ENCODE measurements at places on chromosomes 2 and 18. TPM values are rescaled to one million over a fixed set of nuclear protein-coding genes. Genes with fewer than 3 reads are reported as not detected.

Gene GORASP2
- 74.6 TPM for total RNA-seq

DNA sequence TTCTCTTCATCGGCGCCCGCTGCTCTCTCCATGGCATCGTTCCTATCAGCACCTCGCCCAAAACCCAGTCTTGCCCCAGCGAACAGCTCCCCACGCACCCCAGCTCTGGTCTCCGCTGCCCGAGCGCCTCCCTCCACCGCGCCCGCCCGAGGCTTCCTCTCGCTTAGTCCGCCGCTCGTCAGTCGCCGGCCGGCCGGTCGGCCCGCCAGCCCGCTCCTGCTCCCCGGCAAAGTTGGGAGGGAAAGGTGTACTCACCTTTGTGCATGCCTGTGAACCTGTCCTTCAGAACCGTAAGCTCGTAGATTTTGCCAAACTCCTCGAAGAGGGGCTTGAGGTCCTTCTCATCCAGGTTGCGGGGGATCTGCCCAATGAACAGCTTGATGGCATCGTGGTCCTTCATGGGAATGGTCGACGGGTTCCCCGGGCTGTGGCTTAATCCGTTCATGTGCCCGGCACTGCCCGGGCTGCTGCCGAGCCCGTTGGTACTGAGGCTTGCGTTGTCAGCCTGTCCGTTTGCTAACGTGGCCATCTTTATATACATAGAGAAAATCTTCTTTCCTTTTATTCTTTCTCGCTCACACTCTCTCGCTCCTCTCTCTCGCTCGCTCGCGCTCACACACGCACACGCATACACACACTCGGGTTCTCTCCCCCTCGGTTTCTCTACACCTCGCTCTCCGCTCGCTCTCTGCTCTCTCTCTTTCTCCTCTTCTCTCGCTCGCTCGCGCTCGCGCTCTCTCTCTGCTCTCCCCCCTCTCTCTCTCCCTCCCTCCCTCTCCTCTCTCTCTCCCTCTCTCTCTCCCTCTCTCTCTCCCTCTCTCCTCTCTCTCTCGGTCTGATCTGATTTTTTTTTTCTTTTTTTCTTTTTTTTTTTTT is at the start of gene CELF4:
CELF4 (minus strand) TSS at position 698 of the 876 bp plus-strand sequence.
- DNase-seq: no peak
- H3K27ac ChIP-seq: no peak within 1 kb of the TSS
- peaks cover 6% of the 10 kb centered on the region for H3K4me1 ChIP-seq
- no peaks in the 10 kb centered on the region for H3K27me3 ChIP-seq

DNA sequence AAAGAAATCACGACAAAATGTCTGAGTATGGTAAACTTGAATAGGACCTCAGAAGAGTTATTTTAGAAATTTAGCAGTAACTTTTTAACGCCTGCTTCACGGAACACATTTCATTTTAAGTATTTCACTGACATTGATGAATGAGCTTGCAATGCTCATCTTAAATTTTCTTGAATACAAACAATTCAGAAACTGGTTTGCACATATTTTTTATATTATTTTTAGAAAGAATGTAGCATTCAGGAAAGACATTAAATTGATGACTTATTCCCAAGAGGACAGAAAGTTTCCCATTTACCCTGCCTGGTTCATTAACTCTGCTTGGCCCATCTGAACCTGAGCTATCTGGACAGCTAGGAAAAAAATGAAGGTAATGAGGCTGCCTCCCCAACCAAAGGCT is 89.3 kb downstream of the MBD2 start:
- no peaks in the 10 kb centered on the region for H3K36me3 ChIP-seq
- H3K27me3 ChIP-seq: no peaks in the 10 kb centered on the region
- no peaks in the 10 kb centered on the region for H3K4me1 ChIP-seq
- H3K4me3 ChIP-seq: no peak overlapping the region
- no peak overlapping the region for H3K27ac ChIP-seq

Gene PER2
- 25.1 TPM for total RNA-seq

Gene CLEC4F
- 0.72 TPM for total RNA-seq

DNA sequence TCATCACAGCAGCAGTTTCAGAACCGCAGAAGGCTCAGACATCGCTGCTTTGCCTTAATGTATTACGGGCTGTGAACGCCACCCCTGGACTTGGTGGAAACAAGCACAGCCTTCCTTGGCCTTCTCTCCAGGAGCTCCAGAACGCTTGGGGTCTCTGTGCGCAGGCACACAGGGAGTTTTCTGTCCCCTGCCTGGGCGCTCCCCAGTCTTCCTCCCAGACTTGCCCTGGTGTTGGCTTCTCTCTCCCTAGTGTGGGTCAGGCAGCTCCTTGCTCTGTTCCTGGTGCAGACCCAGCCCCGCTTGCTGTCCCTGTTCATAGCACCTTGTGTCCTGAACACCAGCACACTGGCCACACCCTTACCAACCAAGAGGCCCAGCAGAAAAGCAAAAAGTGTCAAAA is 103.6 kb downstream of the FAM210A start:
- no peak for DNase-seq
- peaks cover 2% of the 10 kb centered on the region for H3K36me3 ChIP-seq
- no peak overlapping the region for H3K4me3 ChIP-seq
- no peak overlapping the region for H3K27ac ChIP-seq
- H3K27me3 ChIP-seq: no peaks in the 10 kb centered on the region
- H3K4me1 ChIP-seq: no peaks in the 10 kb centered on the region

DNA sequence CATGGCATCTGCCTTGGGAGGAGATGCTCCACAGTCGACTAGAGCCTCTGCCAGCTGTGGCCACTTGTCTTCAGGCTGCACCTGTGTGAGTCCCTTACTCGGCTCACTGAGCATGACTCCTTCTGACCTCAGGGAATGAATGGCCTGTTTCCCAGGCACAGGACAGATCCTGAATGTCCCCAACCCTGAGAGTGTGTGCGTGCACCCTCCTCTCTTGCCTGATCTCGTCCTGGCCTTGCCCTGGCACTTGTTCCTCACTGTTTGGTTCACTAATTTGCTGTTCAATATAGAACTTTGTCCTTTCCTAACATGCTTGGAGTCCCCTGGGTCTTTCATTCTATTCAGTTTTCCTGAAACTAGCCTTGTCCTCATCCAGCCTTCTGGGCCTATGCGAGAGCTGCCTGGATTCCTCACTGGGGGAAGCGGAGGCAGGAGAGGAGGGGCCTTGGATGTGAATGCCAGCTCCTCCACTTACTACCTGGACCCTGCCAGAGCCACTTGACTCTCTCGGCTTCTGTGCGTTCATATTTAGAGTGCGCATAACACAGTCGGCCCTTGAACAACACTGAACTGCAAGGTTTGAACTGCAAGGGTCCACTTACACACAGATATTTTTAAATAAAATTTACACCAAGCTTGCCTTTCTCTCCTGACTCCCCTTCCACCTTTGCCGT is 184.8 kb downstream of the ACKR3 start:
- peak; percentile 51 for DNase-seq
- H3K36me3 ChIP-seq: no peaks in the 10 kb centered on the region
- no peak overlapping the region for H3K27ac ChIP-seq
- H3K4me1 ChIP-seq: no peaks in the 10 kb centered on the region
- no peak overlapping the region for H3K4me3 ChIP-seq

DNA sequence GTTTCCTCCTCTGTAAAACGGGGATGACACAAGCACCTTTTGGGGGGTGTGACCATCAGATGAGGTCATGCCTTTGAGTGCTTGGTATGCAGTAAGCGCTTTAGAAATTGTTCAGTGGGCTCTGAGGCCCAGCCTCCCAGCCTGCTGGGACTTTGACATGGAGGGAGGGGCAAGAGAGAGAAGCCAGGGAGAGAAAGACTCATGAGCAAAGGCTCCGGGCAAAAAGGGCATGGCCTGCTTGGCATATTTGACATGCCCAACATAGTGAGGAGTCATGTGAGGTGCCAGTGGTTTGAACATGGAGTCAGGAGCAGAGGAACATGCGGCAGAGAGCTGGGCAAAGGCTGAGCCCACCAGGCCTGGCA is 14.0 kb downstream of the TNS1 start:
- H3K4me3 ChIP-seq: no peak overlapping the region
- H3K27me3 ChIP-seq: no peaks in the 10 kb centered on the region
- no peaks in the 10 kb centered on the region for H3K4me1 ChIP-seq
- no peak overlapping the region for H3K27ac ChIP-seq
- no peak for DNase-seq

- H3K4me1 ChIP-seq: no peaks in the 10 kb centered on the region
- H3K27me3 ChIP-seq: no peaks in the 10 kb centered on the region
- no peaks in the 10 kb centered on the region for H3K36me3 ChIP-seq
- peak; percentile 8 for DNase-seq
Measured at GRCh38 chr2:8551622-8552074, 130.2 kb upstream of the ID2 start.

- peaks cover 1% of the 10 kb centered on the region for H3K4me1 ChIP-seq
- H3K27me3 ChIP-seq: no peaks in the 10 kb centered on the region
- H3K4me3 ChIP-seq: no peak overlapping the region
Measured at GRCh38 chr2:201151127-201151981, 31.6 kb upstream of the CASP10 start.

Gene CHRND
- total RNA-seq: not detected

Gene B4GALT6
- total RNA-seq: 4.3 TPM

- no peak overlapping the region for H3K4me3 ChIP-seq
- no peak for DNase-seq
- no peaks in the 10 kb centered on the region for H3K27me3 ChIP-seq
- H3K4me1 ChIP-seq: peaks cover 4% of the 10 kb centered on the region
- H3K36me3 ChIP-seq: no peaks in the 10 kb centered on the region
Measured at GRCh38 chr2:15753811-15754702, 162.4 kb downstream of the DDX1 start.

GRCh38 chr2:144194326-144195071 is 325.4 kb downstream of the ZEB2 start:
- H3K36me3 ChIP-seq: no peaks in the 10 kb centered on the region
- no peak for DNase-seq
- no peak overlapping the region for H3K4me3 ChIP-seq
- no peaks in the 10 kb centered on the region for H3K27me3 ChIP-seq
- H3K4me1 ChIP-seq: no peaks in the 10 kb centered on the region

DNA sequence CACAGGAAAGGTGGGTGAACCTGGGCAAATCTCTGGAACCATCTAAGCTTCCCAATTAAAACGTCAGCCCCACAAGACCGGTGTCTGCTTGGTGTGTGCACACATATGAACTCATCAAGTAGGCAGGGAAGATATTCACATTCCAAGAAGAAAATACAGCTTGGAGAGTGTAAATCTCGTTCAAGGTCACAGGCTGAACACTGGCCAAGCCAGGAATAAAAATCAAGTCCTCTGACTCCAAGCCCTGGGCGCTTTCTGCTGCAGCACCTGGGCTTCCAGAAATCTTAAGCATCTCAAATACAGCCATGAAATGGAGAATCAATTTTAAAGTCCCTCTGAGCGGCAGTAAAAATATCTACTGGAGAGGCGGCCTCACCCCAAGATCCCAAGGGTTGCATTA is 150.9 kb downstream of the TWIST2 start:
- no peak overlapping the region for H3K4me3 ChIP-seq
- DNase-seq: no peak
- no peaks in the 10 kb centered on the region for H3K27me3 ChIP-seq
- no peaks in the 10 kb centered on the region for H3K4me1 ChIP-seq
- H3K27ac ChIP-seq: no peak overlapping the region

Gene UNC80
- not detected for total RNA-seq

Gene FBXO41
- 4.7 TPM for total RNA-seq

Gene ZSWIM2
- not detected for total RNA-seq

Gene CDH2
- 6.9 TPM for total RNA-seq

GRCh38 chr2:98455494-98455976 is 10.9 kb downstream of the INPP4A start:
- H3K4me1 ChIP-seq: peaks cover 2% of the 10 kb centered on the region
- no peaks in the 10 kb centered on the region for H3K27me3 ChIP-seq
- no peak overlapping the region for H3K27ac ChIP-seq
- no peaks in the 10 kb centered on the region for H3K36me3 ChIP-seq
- DNase-seq: no peak

Gene CCDC121
- 3.6 TPM for total RNA-seq

GRCh38 chr2:18792684-18793083 is 203.3 kb upstream of the NT5C1B start:
- no peaks in the 10 kb centered on the region for H3K27me3 ChIP-seq
- no peak for DNase-seq
- H3K4me3 ChIP-seq: no peak overlapping the region
- H3K27ac ChIP-seq: no peak overlapping the region
- H3K4me1 ChIP-seq: no peaks in the 10 kb centered on the region
- H3K36me3 ChIP-seq: no peaks in the 10 kb centered on the region

DNA sequence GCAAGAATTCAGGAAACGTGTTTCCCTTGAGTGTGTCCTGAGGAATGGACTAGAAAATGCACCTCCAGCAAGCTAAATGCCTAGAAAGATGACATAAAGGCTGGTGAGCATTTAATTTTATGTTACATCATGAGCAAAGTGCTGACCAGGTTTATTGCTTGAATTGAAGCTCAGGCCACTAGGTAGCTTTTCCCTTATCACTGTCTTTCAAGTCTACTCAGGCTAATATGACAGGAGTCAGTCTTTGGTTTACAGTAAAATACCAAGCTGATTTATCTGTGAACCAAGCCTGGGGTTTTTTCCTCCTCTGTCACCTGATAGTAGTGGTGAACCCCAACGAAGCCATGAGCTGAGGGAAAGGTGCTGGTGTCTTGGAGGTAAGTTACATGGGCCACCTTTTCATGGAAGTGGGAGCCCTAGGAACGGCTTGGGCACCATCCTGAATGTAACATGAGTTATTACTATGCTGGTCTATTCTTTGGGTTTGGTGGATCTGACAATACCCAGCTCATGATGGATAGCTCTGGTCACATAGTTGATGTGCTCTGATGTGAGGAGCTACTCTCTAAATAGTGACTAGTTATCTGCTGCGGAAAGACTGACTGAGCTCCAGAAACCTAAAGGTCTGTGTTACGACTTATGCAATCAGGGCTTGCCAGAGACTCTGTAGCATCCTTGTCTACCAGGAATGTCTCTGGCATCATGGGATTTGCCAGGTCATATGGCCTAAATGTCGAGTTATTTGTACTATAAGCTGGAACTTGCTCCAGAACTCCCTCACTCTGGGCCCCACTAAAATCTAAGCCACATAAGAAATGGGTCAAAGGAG is 39.8 kb downstream of the NUP35 start:
- DNase-seq: no peak
- H3K4me3 ChIP-seq: no peak overlapping the region
- H3K27ac ChIP-seq: no peak overlapping the region
- H3K36me3 ChIP-seq: peaks cover 2% of the 10 kb centered on the region

DNA sequence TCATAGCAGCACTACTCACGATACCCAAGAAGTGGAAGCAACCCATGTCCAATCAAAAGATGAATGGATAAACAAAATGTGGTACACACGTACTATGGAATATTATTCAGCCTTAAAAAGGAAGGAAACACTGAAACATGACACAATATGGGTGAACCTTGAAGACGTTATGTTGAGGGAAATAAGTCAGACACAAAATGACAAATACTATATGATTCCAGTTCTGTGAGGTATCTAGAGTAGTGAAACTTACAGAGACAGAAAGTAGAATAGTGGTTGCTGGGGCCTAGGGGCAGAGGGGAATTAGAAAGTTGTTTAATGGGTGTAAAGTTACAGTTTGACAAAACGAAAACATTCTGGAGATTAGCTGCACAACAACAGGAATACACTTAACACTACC is 24.7 kb downstream of the TLK1 start:
- H3K4me1 ChIP-seq: peaks cover 4% of the 10 kb centered on the region
- no peak overlapping the region for H3K27ac ChIP-seq
- H3K36me3 ChIP-seq: no peaks in the 10 kb centered on the region
- H3K27me3 ChIP-seq: no peaks in the 10 kb centered on the region
- no peak for DNase-seq
